ENCODE measurements at places on chromosomes 2 and 18.

GRCh38 chr18:71238974-71239624, 950.3 kb downstream of the SOCS6 start:
- DNase-seq: no peak

DNA sequence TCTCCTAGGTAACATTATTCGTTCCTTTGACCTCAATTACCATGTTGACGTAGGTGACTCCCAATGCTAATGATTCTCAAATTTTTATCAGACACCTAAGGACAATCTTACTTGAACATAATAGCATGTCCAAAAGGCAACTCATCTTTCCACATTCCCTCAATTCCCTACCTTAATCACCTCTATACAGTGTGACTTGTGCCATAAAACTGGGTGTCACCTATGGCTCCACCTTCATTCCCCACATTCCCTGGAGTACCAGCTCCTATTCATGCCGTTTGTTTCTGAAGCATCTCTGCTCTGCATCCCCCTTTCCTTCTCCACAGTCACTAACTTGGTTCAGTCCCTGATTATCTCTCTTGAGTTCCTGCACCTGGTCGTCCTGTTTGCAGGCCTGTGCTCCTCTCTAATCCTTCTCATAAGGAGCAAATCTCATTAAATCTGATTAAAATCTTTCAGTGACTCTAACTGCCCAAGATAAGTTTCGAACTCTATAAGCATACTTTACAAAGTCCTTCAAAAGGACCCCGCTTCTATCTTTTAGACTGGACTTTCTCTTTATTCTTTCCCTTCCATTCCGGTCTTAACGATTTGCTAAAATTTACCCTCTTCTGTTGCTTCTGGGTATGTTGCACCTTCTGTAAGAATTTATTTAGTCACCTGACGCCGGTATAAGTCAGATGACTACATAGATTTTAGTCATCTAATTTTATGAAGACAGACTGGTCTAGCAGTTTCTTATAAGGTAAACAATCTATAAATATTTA, 128.7 kb downstream of the OSBPL1A start:
- no peak for DNase-seq

DNA sequence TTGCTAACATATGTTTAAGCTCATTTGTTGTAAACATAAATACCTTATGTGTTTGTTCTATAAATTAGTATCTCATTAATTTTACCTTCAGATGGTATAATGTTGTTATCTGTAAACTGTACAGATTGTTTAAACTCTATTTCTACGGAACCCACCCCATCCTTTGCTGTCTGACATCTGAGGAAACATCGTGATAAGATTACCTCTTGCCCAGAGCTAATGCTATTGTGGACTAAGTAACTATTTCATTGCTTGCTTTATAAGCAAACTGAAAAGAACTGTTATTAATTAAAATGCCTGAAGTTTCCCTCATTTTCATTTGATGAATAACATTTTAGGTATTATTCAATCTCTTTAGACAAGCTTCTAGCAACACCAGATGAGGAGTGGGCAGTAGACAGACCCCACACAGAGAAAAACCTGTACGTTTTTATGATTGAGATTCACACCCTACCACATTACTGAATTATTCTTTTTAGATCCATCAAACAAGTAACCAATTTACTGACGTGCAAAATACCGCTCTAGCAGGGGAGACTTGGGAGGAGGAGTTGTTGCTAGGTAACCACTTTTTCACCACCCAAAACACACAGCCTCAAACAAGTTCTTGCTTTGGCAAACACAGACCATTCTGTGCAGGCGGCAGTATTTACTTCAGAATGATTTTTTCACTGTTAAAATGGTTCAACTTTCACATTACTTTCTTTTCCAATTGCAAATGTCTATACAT, 1.9 kb upstream of the SYT4 start:
- no peak for DNase-seq

DNA sequence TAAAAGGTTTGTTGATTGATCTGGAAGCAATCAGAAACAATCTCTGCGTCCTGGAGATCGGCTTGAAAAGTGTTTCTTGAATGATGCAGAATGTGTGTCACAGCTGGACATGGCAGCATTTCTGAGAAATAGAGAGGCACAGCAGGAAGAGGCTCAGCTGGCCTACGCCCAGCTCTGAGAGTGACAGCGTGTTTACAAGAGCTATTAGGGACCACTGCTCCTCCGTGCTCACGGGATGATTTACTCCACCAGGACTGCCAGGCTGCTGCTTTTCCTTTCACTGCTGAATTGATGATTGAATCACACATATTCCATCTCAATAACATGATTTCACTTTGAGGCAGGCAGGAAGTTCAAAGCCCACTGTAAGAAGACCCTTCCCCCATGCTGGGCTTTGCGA, 62.8 kb downstream of the GALNT14 start:
- DNase-seq: no peak

DNA sequence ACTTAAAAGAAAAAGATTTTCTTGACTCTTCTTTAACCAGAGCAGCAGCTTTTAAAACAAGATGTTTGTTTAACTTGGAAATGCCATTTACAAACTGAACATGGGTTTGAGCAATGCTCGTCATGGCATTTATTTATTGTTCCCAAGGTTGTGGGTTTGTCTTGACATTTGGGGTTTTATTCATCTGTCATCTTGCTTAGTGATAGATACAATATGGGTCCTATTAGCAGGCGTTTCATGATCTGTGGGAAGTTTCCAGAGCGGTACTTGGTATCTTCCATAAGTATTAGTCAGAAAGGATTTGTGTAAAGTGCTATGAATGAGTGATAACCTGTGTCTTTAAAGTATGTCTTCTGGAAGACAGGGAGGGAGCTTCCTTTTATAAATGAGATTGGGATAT, 29.9 kb upstream of the MGAT5 start:
- DNase-seq: no peak

GRCh38 chr2:176063958-176064357, 19.8 kb downstream of the EVX2 start:
- no peak for DNase-seq

GRCh38 chr2:86372641-86373502, 35.4 kb upstream of the REEP1 start:
- peak; percentile 45 for DNase-seq

- peak; percentile 90 for DNase-seq
Measured at GRCh38 chr18:3451183-3451988, 1.4 kb downstream of the TGIF1 start.

DNA sequence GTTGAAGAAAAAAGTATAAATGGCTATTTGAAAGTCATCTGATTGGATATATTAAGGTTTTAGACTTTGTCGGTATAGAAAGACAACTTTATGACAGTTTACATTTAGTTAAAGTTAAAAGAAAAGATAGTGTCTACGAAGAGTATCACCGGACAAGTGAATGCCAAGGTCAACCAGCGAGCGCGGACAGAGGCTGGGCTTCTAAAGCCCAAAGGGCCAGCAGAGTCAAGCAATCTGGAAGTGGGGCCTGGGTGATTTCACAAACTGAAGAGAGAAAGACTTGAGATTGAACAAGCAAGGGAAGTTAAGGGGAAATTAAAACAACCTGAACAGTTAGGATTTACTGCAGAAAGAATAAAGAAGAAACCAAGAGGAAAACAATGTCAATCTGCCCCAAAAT, 16.3 kb downstream of the ZNF521 start:
- DNase-seq: no peak

DNA sequence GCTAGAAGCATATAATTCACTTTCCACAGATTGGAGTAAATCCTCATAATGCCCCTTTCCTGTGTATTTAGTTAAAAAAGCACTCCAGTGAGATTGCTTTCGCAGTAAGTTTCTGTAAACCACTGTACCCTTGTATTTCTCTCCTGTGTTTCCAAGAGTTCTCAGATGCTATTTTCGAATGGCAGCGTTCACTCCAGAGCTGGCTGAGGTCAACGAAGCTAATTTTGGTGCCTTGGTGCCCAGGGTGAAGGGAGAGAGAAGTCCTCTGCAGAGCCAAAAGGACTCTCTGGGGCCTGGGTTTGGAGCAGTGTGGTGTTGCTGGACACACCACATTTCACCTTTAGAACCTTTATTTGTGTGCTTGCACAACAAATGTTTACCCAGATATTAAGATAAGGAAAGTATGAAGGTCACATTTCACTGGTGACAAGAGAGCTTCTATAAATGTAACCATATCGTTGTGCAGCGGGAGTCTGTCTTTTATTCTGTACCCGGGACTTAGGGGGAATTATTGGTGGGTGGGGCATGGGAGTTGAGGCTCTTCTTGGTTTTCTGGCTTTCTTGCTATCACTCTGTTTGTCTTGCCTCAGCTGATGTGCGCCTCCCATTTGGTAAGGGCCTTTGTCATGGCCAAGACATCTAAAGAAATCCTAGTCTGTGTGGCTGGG, 9.9 kb downstream of the EPAS1 start:
- no peak for DNase-seq

DNA sequence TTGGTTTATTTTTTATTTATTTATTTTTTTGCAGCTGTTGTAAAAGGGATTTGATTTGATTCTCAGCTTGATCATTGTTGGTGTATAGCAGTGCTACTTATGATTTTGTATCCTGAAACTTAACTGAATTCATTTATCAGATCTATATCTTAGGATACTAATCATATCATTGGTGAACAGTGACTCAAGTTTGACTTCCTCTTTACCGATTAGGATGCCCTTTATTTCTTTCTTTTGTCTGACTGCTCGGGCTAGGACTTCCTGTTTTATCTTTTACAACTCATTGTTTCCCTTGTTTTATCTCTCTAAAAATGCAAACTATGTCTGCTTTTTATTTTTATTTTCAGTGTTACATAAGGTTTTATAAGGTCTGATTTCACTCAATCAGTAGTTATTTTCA, 23.6 kb downstream of the SP100 start:
- DNase-seq: no peak

DNA sequence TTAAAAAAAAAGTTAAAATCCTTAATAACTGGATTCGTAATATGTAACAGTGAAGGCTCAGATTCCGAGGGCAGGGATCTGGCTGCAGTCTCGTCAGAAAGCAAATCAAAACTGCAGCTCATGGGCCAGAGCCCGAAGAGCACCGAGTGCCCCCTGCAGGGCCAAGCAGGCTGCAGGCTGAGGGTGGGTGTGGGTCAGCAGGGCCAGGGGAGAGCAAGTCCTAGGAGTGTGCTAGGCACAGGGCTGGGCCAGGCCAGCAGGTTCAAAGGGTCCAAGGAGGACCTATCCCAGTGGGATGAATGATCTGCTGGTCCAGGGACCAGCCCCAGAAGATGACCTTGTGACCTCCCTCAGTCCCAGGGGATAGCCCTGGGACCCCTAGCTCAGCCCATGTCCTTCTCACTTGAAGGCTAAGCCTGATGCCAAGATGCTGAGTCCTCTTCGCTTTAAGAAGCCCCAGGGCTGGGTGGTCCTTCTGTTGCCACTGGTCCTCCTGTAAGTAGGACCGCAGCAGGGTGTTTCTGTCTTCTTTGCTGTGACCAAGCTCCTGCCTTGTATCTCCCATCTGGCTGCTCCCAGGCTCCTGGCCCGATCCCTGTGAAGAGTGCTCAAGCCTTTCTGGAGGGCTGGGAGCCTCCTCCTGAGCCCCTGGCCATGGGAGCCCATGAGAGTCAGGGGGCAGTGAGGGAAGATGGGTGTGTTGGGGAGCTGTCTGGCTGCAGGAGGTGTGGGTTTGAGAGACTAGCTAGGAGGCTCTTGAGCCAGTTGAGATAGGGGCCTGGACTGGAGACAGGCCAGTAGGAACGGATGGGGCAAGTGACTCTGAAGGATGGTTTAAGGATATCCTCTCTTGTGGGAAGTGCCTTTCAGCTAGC, 150.7 kb downstream of the DYSF start:
- DNase-seq: no peak

DNA sequence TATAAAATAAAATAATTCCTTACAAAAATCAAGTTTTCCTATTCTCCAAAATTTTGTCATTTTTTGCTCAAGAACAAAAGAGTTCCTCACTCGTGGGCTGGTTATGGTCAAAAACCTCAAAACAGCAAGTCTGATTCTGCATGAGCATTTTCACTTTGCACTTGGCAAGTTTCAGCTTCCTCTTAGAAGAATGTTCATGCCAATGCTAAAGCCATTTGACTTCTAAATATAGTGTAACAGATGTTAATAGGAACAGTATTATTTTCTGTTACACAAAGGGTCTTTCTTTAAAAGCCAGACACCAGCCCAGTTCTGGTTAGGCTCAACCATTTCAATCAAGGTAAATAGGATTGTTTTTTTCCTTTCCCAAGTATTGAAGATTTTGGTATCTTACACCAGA, 261.3 kb upstream of the CCDC68 start:
- DNase-seq: no peak

DNA sequence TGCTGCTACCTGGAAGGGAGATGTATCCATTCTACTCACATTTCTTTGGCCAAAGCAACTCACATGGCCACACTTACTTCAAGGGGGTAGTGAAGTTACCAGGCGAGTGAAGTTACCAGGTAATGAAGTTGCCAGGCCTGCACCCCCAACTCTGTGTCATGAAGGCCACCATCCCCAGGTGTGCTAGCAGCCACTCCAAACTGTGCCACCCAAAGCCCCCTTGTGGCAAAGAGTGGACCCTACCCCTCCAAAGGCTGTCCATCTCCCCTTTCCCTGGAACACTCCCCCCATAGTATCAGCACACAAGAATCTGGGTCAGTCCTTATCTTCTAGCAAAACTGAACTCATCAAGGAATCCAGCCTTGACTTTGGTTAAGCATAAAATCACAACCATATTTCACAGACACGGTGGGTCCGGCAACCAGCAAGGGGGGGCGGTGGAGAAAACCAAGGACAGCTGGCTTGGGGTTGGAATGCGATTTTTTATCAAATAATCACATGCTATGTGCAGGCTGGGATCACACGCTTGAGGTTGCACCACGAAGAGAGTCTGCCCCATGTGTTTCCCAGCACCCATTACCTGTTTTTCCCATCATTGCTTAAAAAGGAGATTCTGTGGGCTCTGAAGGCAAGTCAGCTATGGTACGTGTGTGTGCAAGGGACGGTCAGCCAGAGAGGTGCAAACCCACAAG, 60.9 kb downstream of the ZFP36L2 start:
- no peak for DNase-seq

GRCh38 chr2:162661618-162662017, 176.9 kb downstream of the KCNH7 start:
- DNase-seq: no peak

DNA sequence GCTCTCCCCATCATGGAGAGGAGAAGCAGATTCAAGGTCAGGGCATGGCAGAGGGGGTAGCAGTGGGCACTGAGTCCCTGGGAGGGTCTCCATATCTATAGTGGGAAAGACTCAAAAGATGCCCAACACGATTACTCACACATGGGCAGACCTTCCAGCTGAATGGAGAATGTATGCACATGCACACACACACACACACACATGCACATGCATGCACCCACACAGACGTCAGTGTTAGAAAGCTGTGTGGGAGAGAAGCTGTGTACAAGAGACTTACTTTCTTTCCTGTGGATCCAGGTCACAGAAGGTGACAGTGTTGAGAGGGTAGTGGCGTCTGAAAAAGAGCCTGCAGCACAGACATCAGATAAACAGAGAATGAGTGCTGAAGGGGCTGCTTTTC, 194.5 kb downstream of the TNS1 start:
- no peak for DNase-seq

GRCh38 chr2:20931346-20931745, 108.4 kb upstream of the LDAH start:
- no peak for DNase-seq

- DNase-seq: no peak
Measured at GRCh38 chr2:166167449-166167848, 39.6 kb upstream of the SCN1A start.

- no peak for DNase-seq
Measured at GRCh38 chr2:240983996-240984498, 14.4 kb upstream of the SNED1 start.

Data from AG08396 (cell line).